ENCODE measurements at places on chromosomes 7 and 10.

GRCh38 chr7:135803143-135803542 is 54.5 kb upstream of the FAM180A start:
- no peak for DNase-seq

DNA sequence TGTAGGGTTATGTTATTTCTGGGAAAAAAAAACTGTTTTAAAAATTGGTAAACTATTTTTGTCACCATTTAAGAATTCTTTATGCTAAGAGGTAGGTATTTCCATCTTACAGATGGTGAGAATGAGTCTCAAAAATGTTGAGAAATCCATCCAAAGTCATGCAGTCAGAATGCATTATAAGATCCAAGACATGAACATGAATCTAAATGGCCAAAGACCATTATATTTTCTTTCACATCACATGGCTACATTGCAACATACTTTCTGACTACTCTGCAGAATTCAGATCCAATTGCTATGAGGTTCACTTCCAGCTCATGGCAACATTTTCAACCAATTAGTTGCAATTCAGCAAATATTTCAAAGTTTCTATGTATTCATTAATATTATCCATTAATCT is 181.2 kb downstream of the TWIST1 start:
- DNase-seq: no peak

DNA sequence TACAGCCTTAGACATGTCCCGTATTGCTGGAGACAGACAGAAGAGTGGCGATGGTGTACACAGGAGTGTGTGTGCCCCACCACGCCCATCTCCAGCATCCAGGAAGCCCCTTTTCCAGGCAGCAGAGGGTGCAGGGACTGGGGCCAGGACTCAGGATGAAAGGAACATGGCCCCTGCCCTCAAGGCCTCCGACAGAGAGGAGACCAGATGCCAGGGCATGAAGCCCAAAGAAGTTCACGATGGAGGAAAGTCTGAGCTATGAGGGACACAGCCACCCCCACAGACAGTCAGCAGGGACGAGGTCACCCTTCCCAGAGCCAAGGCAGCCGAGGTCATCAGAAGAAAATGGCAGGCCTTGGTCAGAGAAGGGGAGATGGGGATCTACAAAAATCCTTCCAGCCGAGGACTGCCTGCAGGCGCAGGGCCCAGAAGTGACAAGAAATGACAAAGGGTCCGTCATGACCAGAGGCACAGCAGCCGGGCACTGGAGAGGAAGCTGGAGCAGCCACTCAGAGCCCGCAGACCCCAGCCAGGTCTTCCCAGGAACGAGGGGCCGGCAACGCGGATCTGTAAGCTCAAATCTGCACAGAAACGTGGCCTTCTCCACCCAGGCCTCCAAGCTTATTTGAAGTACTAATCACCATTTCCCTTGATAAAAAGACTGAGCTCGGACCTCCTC is 78.7 kb upstream of the PPP2R2D start:
- no peak for DNase-seq

DNA sequence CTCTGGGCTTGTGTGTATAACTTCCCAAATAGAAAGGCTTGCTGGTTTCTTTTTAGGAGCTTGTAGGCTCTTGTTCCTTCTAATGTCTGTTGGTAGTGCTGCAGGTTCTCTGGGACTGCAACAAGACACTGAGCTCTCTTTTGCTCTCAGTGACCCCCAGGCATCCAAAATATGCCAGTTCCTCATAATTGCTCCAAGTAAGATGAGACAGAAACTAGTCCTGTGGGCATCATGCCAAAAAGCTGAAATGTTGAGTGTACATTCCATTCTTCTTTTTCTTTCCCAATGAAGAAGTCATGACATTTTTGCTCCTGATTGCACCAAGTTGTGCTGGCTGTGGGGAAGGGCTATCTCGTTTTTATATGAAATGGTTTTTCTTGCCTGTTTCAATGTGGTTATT is 7.1 kb upstream of the BTBD16 start:
- no peak for DNase-seq

DNA sequence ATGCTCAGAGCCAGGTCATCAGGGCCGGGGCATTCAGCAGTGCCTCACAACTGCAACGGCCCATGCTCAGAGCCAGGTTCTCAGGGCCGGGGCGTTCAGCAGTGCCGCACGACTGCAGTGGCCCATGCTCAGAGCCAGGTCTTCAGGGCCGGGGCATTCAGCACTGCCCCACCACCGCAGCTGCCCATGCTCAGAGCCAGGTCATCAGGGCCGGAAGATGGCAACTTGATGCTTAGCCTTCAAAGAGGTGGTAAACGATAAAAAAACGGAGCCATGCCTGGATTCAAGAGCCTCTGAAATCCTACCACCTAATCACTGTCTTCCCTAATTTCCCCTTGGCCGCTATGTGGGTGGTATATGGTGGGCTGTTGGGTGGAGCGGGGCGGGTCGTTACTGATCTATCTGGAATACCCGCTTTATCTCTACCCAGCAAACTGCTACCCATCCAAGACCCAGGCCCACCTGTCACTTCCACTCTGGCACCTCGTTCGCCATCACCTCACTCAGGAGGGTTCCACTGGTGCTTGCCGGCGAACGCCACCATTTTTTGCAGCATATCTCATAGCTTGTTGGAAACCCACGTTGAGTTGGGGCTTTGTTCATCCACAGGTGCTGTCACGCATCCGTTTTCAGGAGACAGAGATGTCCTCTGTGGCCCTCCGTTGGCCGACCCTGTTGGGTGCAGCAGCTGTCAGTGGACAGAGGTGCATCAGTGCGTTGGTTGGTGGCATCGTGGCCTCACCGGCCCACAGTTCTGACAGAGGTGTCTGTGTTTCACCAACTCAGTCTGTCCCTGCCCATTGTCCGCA is 221.1 kb downstream of the EBF3 start:
- no peak for DNase-seq

- DNase-seq: no peak
Measured at GRCh38 chr7:129163875-129164544, 19.5 kb downstream of the TSPAN33 start.

- DNase-seq: no peak
Measured at GRCh38 chr10:64369885-64370773, 848.9 kb downstream of the REEP3 start.

- DNase-seq: no peak
Measured at GRCh38 chr10:51301644-51302043, 227.4 kb downstream of the PRKG1 start.

All from stimulated activated CD8-positive, alpha-beta memory T cell treated with anti-CD3 and anti-CD28 coated beads, Interleukin-4, amount 100 ng/mL, for 48 hours (primary cell).